ENCODE measurements at places on chromosomes 5 and 9.

DNA sequence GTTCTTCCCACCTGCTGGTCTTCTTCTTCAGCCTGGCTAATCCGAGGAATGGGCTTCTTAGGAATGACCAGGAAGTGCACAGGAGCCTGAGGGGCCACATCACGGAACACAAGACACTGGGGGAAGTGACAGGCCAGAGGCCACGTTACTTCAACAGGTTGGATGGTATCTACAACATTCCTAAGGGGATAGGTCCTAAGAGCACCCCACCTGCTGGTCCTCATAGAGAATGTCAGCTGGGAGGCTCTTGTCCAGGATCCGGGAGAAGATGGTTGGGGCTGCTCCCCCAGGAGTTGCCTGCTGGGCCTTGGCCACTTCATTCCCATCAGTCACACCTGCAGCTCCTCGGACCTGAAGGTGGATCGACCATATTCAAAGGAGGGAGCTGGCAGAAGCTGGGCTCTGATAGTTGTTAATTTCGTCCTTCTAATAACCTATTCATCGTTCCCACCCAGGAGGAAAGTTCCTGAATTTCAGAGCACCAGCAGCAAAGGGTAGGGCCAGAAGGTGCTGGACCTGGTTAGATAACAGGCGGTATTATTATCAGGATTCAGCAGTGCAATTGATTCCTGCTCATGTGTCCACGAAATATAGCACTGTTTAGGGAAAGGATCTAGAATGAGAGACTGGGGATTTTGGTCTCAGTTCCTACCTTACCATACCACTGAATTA, 1.3 kb downstream of the HINT2 start:
- no peak for DNase-seq

GRCh38 chr5:150638053-150638444, 2.4 kb upstream of the SYNPO start:
- DNase-seq = no peak

DNA sequence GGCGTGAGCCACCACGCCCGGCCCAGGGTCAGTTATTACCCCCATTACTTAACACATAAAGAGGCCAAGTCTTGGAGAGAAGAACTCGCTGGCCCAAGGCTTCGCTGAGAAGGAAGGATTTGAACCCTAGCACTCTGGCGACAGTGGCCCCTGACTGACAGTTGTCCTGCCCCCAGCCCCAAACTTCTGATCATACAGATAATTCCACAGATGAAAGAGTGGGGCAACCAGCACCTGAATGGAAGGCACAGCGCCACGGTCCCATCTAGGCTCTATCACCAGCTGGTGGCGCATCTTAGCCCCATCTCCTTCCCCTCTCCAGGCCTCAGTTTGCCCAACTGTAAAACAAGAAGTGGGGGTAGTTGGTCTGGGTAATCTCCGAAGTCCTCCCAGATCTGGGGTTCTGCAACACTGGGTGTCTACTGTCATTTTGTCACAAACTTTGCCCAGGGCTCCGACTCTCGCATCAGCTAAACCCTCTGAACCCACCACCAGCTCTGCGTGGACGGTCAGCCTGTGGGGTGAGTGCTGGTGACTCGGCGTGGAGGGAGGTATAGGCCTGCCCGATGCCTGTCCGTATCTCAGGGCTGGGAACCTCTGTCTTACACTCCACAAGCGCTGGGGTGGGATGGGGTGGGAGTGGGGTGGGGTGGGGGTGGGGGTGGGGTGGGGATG, 209.3 kb downstream of the C9orf50 start:
- DNase-seq = no peak

DNA sequence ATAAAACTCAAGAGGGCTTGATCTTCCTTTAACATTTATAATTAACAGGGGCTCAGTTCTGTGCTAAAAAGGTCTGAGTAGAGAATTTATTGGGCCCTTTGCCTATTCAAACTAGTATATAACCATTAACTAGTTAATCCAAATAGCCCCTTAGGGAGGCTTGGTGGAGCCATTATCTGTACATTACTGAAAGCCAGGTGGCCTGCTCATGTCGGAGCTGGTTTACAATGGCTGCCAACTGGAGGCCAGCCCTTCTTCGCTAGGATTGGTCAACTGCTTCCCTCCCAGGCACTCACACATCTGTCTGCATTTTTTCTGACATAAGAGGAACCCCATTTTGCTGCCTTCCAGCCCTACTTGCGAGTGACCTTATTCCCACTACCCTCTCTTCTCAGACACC, 30.4 kb upstream of the NDFIP1 start:
- no peak for DNase-seq

DNA sequence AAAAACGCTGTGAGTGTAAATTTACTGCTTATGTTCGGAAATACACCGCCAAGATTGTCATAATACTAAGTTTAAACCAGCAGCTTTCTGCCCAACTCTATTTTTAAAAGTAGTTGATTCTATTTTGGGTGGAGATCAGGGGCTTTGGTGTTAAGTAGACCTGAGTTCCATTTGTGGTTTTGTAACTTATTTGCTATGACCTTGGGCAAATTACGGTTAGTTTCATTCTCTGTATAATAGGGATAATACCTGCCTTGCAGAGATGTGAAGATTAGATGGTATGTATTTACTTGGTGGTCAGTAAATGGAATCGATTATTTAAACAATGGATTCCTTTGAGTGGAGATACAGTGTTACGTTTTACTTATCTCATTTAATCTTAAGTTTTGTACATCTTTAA, 1.6 kb downstream of the RAD23B start:
- DNase-seq = no peak

- DNase-seq = no peak
These were observed 831 bp downstream of the INPP5E start for GRCh38 chr9:136438548-136439480.

GRCh38 chr9:105700668-105701067, 6.3 kb downstream of the TMEM38B start:
- no peak for DNase-seq

- DNase-seq = no peak
These were observed 700 bp downstream of the CDO1 start for GRCh38 chr5:115815693-115816225.
